ENCODE measurements at places on chromosomes 1 and 21.
A peak's percentile ranks its signal among the peaks of the same experiment; 100 is the strongest.

DNA sequence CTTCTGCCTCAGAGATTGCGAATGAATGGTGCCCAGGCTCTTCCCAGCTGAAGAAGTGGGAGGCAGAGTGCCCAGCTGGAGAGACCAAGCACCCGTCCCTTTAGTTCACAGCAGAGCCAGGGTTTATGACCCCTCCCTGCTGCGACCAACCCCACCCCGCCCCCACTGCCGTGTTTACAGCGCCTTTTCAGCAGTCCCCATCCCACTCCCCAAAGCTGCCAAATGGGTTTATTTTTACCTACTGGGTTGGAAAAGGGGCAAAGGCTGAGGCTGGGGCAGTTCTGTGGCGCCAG is 23.6 kb downstream of the DYRK3 start:
- H3K27ac ChIP-seq: no peak overlapping the region
- peaks cover 12% of the 10 kb centered on the region for H3K4me1 ChIP-seq
- peaks cover 70% of the 10 kb centered on the region for H3K27me3 ChIP-seq

DNA sequence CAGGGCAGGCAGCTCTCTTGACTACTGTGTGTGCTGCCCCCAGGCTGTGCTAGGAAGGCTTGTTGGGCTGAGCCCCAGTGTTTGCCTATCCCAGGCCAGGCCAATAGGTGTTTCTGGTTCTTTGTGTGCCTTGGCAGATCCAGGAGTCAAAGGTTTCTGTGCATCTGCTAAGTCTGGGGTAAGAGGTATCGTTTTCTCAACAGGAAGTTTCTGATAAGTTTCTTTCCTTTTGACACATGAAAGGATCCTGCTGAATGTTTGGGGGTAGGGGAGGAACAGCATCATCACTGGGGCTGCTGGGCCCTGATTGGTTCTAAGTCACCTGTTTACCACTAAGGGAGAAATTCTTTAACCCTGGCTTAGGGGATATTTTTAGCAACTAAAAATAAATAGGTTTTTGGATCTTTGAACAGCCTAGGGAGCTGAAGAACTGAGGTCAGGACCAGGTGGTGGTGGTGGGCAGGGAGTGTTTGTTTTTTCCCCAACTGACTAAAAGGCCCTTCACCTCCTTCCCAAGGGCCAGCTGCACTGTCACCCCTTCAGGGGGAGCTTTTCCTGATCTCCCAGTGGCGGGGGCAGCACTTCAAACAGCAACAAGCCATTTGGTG is 85.1 kb downstream of the KCNN3 start:
- H3K27me3 ChIP-seq: no peaks in the 10 kb centered on the region
- H3K4me1 ChIP-seq: peaks cover 6% of the 10 kb centered on the region
- peak overlapping the region; percentile 32 for H3K4me3 ChIP-seq
- no peak for DNase-seq

DNA sequence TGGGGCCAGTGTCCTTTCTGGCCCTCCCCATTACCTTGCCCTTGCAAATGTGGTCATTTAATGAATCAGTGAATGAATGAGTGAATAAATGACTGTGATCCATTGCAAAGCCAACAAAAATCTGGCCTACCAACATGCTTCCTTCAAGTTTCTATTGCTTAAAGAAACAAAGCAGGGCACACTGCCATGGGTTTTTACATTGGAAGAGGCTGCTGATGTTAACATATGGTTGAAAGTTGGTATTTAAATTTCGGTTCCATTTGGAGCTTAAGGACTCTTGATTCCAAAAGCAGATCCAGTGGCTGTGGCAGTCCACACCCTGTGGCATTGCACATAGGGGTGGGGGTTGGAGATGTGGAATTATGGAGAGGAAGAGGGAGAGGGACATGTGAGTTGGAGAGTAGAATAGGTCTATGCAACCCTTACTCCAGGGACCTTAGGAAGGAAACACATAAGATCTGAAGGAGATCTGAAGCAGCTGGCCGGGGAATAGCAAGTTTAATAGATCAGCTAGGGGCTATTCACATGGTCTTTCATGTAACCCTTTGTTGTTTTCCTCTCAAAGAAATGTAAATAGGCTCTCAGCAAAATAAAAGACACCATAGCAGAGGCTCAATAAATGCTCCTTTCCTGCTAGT is 7.2 kb downstream of the ABCA4 start:
- H3K27ac ChIP-seq: no peak overlapping the region
- no peak overlapping the region for H3K4me3 ChIP-seq
- H3K36me3 ChIP-seq: peaks cover 2% of the 10 kb centered on the region
- peaks cover 56% of the 10 kb centered on the region for H3K27me3 ChIP-seq
- DNase-seq: no peak

DNA sequence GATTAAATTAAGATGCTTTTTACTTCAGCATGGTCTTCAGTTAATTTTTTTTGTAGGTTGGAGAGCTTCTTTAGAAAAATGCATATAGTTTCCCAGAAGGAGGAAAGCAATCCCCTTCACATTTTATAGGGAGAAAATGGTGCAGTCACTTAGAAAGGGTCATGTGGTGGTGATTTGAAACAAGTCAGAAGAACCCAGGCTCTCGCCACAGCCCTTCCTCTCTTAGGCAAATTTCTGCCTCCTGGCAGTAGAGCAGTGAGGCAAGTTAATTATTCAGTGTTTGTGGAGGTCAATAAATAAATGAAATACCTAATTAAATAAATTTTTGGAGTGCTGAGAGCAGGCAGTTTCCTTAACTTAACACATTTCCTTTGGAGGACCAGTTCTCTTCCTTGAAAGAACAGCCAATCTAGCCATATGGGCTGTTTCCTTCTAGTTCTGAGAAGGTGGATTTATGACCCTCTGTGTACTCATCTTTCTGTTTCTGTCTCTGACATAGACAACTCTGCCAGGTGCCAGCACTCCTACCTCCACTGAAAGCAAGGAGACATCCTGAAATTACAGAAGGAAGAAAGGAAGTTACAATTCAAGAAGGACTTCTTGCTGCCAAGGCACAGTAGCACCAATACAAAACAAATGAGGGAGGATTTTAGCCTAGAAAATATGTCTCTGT is 19.0 kb upstream of the POGZ start:
- H3K4me1 ChIP-seq: peaks cover 4% of the 10 kb centered on the region
- peaks cover 5% of the 10 kb centered on the region for H3K27me3 ChIP-seq

- DNase-seq: no peak
- peaks cover 7% of the 10 kb centered on the region for H3K4me1 ChIP-seq
- no peaks in the 10 kb centered on the region for H3K27me3 ChIP-seq
- H3K27ac ChIP-seq: no peak overlapping the region
Measured at GRCh38 chr1:89566761-89567174, 42.1 kb downstream of the LRRC8B start.

DNA sequence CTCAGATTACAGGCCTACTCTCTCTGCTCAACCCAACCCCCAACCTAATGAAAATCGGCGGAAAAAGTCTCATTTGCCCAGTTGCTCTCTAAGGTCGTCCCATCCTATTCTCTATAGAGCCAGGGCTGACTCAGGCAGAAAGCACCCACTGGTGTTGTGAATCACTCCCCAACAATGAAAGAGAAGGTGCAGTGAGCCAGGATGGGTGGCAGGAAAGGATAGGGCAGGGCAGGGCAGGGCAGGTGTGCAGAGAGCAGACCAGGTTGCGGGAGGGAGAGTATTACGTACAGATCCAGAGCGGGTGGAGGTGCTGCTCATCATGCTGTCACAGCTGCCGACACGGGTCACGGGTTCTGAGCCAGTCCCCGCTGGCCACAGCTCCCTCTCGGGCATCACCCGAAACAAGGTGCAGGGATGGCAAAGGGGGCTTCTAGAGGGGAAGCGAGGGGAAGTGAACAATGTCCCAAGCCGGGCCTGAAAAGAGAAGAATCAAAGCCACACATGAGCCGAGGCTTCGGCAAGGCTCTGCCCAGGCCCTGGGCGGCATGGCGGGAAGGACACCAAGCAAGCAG is 5.3 kb downstream of the C1orf116 start:
- H3K27me3 ChIP-seq: peaks cover 96% of the 10 kb centered on the region
- no peak for DNase-seq
- no peak overlapping the region for H3K4me3 ChIP-seq

GRCh38 chr1:215543191-215543606 is 23.9 kb upstream of the KCTD3 start:
- no peak for DNase-seq
- no peaks in the 10 kb centered on the region for H3K4me1 ChIP-seq
- no peak overlapping the region for H3K27ac ChIP-seq
- no peak overlapping the region for H3K4me3 ChIP-seq
- no peaks in the 10 kb centered on the region for H3K27me3 ChIP-seq

GRCh38 chr1:29986986-29987385 is 736.4 kb downstream of the MATN1 start:
- DNase-seq: no peak
- no peak overlapping the region for H3K4me3 ChIP-seq
- H3K27ac ChIP-seq: no peak overlapping the region

Data from effector memory CD8-positive, alpha-beta T cell (primary cell).